Aorta (tissue), 5 donors: ENCODE measurements at places on chromosomes 16 and 17. TPM values are rescaled to one million over a fixed set of nuclear protein-coding genes. Genes with fewer than 3 reads are reported as not detected.

Gene MYADML2
- total RNA-seq: not detected

GRCh38 chr16:75309899-75310430 lies 58.5 kb upstream of the BCAR1 start:
- H3K27ac ChIP-seq: no peak overlapping the region
- peaks cover 19% of the 10 kb centered on the region for H3K4me1 ChIP-seq
- no peaks in the 10 kb centered on the region for H3K27me3 ChIP-seq
- H3K36me3 ChIP-seq: no peaks in the 10 kb centered on the region
- no peak overlapping the region for H3K4me3 ChIP-seq
- no peak for DNase-seq

GRCh38 chr17:15884731-15885130 lies 60.2 kb upstream of the ADORA2B start:
- DNase-seq: no peak
- no peaks in the 10 kb centered on the region for H3K36me3 ChIP-seq
- no peaks in the 10 kb centered on the region for H3K27me3 ChIP-seq
- H3K4me1 ChIP-seq: no peaks in the 10 kb centered on the region
- no peak overlapping the region for H3K4me3 ChIP-seq

Gene AXIN1
- total RNA-seq: 17.0 TPM

Gene ALG1
- 15.6 TPM for total RNA-seq

DNA sequence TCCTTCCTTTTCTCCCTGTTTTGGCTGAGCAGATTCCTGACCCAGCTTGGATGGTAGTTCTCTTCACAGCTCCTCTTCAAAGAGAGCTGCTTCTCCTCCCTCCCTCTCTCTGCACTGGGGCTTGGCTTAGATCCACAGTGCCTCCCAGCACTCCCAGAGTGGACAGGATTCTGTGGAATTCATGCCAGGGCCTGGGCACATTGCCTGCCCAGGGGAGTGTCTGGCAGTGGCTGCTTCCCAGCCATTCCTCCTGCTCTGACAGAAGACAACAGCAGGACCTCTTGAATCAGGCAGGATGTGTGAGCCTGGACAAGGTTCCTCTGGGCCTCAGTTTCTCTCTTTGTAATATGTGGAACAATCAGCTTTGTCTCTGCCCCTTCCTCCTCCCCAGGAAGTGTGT lies 4.5 kb upstream of the MMP28 start:
- H3K27me3 ChIP-seq: no peaks in the 10 kb centered on the region
- H3K4me3 ChIP-seq: no peak overlapping the region
- H3K27ac ChIP-seq: no peak overlapping the region
- no peaks in the 10 kb centered on the region for H3K36me3 ChIP-seq

Gene TMC6
- total RNA-seq: 33.7 TPM

- no peaks in the 10 kb centered on the region for H3K36me3 ChIP-seq
- no peak overlapping the region for H3K4me3 ChIP-seq
- H3K27ac ChIP-seq: no peak overlapping the region
- no peaks in the 10 kb centered on the region for H3K4me1 ChIP-seq
- no peaks in the 10 kb centered on the region for H3K27me3 ChIP-seq
Observed at GRCh38 chr17:431494-431893, 78.9 kb upstream of the RPH3AL start.

DNA sequence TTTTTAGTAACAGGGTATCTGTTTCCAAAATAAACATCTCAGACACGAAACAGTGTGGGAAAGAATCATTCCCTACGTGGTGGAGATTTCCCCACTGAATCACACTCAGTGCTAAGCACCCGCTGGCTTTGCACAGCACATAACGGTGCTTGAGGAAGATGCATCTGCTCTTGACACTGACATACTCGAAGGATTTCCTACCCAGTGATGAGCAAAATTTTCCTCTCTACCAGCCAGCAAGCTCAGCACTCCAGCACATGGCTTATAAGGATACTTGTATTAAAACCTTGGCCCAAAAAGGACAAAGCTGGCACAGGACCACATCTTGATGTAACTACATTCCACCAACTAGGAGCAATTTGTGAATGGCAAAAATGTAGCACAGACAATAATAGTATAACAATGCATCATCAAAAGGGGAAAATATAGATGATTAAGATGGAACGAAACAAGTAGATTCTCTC lies 59.0 kb downstream of the ANKFY1 start:
- peaks cover 5% of the 10 kb centered on the region for H3K4me1 ChIP-seq
- H3K4me3 ChIP-seq: no peak overlapping the region
- no peaks in the 10 kb centered on the region for H3K36me3 ChIP-seq
- H3K27me3 ChIP-seq: no peaks in the 10 kb centered on the region

- H3K27ac ChIP-seq: no peak overlapping the region
- H3K36me3 ChIP-seq: no peaks in the 10 kb centered on the region
- H3K4me1 ChIP-seq: no peaks in the 10 kb centered on the region
- DNase-seq: no peak
Observed at GRCh38 chr17:35698800-35699199, 32.6 kb upstream of the RASL10B start.

DNA sequence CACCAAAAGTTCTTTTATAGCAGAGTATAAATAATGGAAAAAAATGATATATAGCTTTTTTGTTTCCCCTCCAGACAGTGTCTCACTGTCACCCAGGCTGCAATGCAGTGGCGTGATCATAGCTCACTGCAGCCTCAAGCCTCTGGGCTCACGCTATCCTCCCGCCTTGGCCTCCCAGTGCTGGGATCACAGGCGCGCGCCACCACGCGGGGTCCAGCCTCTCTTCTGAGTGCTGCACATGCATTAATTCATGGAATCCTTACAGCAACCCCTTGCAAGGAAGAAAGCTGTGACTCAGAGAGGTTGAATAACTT lies 18.0 kb upstream of the ZNF629 start:
- no peaks in the 10 kb centered on the region for H3K4me1 ChIP-seq
- H3K4me3 ChIP-seq: peak overlapping the region; percentile 48
- no peaks in the 10 kb centered on the region for H3K27me3 ChIP-seq
- no peak for DNase-seq
- no peaks in the 10 kb centered on the region for H3K36me3 ChIP-seq
- peak overlapping the region; percentile 6 for H3K27ac ChIP-seq

- H3K27me3 ChIP-seq: no peaks in the 10 kb centered on the region
- no peaks in the 10 kb centered on the region for H3K36me3 ChIP-seq
- DNase-seq: no peak
- H3K27ac ChIP-seq: no peak overlapping the region
- H3K4me3 ChIP-seq: no peak overlapping the region
- peaks cover 5% of the 10 kb centered on the region for H3K4me1 ChIP-seq
Observed at GRCh38 chr17:46089389-46089965, 90.4 kb downstream of the STH start.

- H3K27me3 ChIP-seq: peaks cover 2% of the 10 kb centered on the region
- H3K4me1 ChIP-seq: peaks cover 5% of the 10 kb centered on the region
- peaks cover 5% of the 10 kb centered on the region for H3K36me3 ChIP-seq
- no peak for DNase-seq
Observed at GRCh38 chr16:31179219-31179746, 656 bp upstream of the FUS start.

DNA sequence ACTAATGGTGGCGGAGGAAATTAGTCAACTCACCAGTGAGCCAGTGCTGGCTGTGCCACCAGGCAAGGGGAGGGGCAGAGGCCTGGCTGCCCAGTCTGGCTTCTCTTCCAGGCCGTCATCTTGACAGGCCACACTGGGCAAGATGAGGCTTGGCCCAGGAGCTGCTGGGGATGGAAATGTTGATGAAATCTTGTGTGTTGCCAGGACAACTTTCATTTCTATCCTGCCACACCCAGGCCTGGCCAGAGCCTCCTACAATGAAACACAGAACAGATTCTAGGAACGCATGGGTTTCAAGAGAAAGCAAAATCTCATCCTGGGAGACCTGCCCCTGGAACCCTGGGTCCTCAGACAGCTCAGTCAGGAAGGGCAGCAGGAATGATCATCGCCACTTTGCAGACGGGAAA lies 9.3 kb downstream of the HEXIM2 start:
- DNase-seq: peak; percentile 89
- no peaks in the 10 kb centered on the region for H3K36me3 ChIP-seq
- no peaks in the 10 kb centered on the region for H3K4me1 ChIP-seq
- H3K27me3 ChIP-seq: no peaks in the 10 kb centered on the region
- H3K4me3 ChIP-seq: peak overlapping the region; percentile 29

- peak overlapping the region; percentile 89 for H3K27ac ChIP-seq
- peak overlapping the region; percentile 76 for H3K4me3 ChIP-seq
- DNase-seq: no peak
- no peaks in the 10 kb centered on the region for H3K27me3 ChIP-seq
Observed at GRCh38 chr17:50057521-50057991, 1.6 kb downstream of the ITGA3 start.

Gene RHBDL1
- total RNA-seq: 0.88 TPM

Gene KREMEN2
- not detected for total RNA-seq

GRCh38 chr16:72301523-72302236 lies 129.7 kb upstream of the PMFBP1 start:
- H3K36me3 ChIP-seq: no peaks in the 10 kb centered on the region
- H3K27ac ChIP-seq: no peak overlapping the region
- no peak for DNase-seq
- H3K4me3 ChIP-seq: no peak overlapping the region

GRCh38 chr17:18928628-18929125 lies 23.3 kb upstream of the SLC5A10 start:
- DNase-seq: no peak
- H3K36me3 ChIP-seq: peaks cover 4% of the 10 kb centered on the region
- H3K4me3 ChIP-seq: no peak overlapping the region
- H3K27me3 ChIP-seq: no peaks in the 10 kb centered on the region

GRCh38 chr16:12459391-12460063 lies 344.2 kb downstream of the CPPED1 start:
- no peak for DNase-seq
- no peak overlapping the region for H3K27ac ChIP-seq
- H3K4me3 ChIP-seq: no peak overlapping the region
- peaks cover 1% of the 10 kb centered on the region for H3K4me1 ChIP-seq
- H3K27me3 ChIP-seq: no peaks in the 10 kb centered on the region
- H3K36me3 ChIP-seq: no peaks in the 10 kb centered on the region

GRCh38 chr17:28368306-28368831 lies 1.7 kb downstream of the VTN start:
- DNase-seq: no peak
- H3K4me1 ChIP-seq: no peaks in the 10 kb centered on the region
- no peak overlapping the region for H3K4me3 ChIP-seq
- peaks cover 2% of the 10 kb centered on the region for H3K36me3 ChIP-seq

GRCh38 chr16:75053791-75054555 lies 55.1 kb downstream of the ZNRF1 start:
- peaks cover 3% of the 10 kb centered on the region for H3K4me1 ChIP-seq
- no peak overlapping the region for H3K27ac ChIP-seq
- H3K4me3 ChIP-seq: no peak overlapping the region
- DNase-seq: peak; percentile 58

Gene PABPN1L
- not detected for total RNA-seq

Gene NLRC3
- total RNA-seq: 2.3 TPM

- H3K27ac ChIP-seq: no peak overlapping the region
- H3K36me3 ChIP-seq: no peaks in the 10 kb centered on the region
- no peaks in the 10 kb centered on the region for H3K4me1 ChIP-seq
- no peak for DNase-seq
- H3K27me3 ChIP-seq: no peaks in the 10 kb centered on the region
Observed at GRCh38 chr17:75450270-75450669, 6.2 kb upstream of the TMEM94 start.

DNA sequence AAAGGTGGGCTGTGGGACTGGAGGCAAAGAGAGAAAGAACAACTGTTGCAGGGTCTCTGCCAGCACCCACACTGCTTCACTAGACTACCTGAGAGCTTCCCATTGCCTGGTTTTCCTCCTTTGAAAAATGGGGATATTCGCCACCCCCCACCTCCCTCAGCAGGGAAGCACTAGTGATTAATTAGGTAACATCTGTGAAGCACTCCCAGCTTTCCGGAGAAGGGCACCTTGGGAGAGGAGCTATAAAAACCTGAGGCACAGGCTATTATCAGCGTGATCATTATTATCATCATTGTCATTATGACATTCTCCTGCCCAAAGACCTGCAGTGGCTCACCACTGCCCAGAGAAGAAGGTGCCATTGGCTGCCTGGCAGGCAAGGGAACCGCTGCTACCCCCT lies 83.5 kb downstream of the XYLT1 start:
- peaks cover 3% of the 10 kb centered on the region for H3K4me1 ChIP-seq
- no peak for DNase-seq
- no peak overlapping the region for H3K4me3 ChIP-seq
- no peak overlapping the region for H3K27ac ChIP-seq
- no peaks in the 10 kb centered on the region for H3K27me3 ChIP-seq
- H3K36me3 ChIP-seq: no peaks in the 10 kb centered on the region

GRCh38 chr17:56653877-56654276 lies 60.4 kb downstream of the NOG start:
- DNase-seq: no peak
- H3K4me1 ChIP-seq: no peaks in the 10 kb centered on the region
- H3K4me3 ChIP-seq: no peak overlapping the region
- H3K27me3 ChIP-seq: no peaks in the 10 kb centered on the region
- H3K27ac ChIP-seq: no peak overlapping the region
- H3K36me3 ChIP-seq: no peaks in the 10 kb centered on the region

Gene FBXW10B
- total RNA-seq: 1.7 TPM

- H3K4me3 ChIP-seq: no peak overlapping the region
- H3K4me1 ChIP-seq: no peaks in the 10 kb centered on the region
- H3K27me3 ChIP-seq: no peaks in the 10 kb centered on the region
- no peak overlapping the region for H3K27ac ChIP-seq
Observed at GRCh38 chr16:57422026-57422944, 17.7 kb downstream of the CCL17 start.
